Neural progenitor cell (in vitro differentiated cells): ENCODE measurements at places on chromosomes 1 and 21.
A peak's percentile ranks its signal among the peaks of the same experiment; 100 is the strongest.

- DNase-seq = no peak
Measured at GRCh38 chr1:212667223-212668139, 32.2 kb downstream of the BATF3 start.

GRCh38 chr1:114854693-114855320 is at the start of gene SYCP1:
Gene SYCP1, plus strand, starts transcription at chr1:114854863. Its CDS starts 602 bp downstream, at chr1:114855465.
- DNase-seq = peak; percentile 6

DNA sequence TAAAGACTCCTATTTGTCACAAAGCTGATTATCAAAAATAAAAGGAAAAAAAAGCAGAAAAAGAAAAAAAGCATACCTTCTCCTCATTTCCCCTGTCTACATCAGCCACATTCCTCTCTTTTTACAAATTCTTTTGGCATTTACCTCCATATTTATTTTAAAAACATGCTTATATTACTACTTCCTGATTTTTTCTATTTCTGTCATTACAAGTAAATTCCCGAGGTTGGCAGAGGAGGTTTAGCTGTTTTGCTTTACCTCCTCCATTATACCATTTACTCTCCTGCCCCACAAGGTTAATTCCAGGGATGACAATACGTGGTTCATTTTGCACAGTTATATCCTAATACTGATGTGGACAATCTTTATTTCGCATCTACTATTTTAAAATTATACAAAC is 26.3 kb upstream of the CD34 start:
- no peak for DNase-seq

DNA sequence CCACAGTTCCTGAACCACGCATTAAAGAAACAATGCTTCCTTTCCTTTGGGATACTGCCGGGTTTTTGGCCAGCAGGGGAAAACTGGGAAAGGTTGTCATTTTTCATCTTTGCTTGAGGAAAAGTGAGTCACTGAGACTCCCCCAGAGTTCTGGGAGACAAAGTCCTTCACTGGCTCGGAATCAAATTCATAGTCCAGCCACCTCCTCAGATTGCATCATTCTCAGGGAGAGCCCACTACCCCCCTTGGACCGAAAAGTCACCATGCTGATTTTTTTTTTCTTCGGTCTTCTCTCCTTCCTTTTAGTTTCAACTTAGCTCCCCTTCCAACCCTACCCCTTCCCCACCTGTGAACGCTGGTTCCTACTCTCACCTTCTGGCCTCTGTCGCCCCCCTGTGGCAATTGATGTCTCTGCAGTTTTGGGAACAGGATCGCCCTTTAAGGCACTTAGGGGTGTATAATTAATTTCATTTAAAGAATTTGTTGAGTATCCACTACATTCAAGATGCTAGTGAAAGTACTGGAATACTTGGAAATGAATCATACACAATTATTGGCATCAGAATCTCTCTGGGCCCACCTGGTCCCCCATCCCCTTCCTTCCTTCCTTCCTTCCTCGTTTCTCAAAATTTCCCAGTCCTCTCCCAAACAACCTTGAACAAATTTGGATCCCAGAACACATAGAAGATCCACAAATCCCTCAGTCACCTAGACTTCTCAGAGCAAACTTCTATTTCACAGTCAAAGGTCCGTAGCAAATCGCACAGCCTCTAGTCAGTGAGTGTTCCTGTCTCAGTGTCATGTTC is 6.9 kb downstream of the ACKR1 start:
- DNase-seq = peak; percentile 73

GRCh38 chr1:100459358-100460114 is 78.4 kb upstream of the GPR88 start:
- DNase-seq = peak; percentile 82

GRCh38 chr1:31650161-31651088 is 5.7 kb upstream of the PEF1 start:
- DNase-seq = no peak

- no peak for DNase-seq
Measured at GRCh38 chr21:31299291-31300147, 44.5 kb downstream of the TIAM1 start.

- DNase-seq = no peak
Measured at GRCh38 chr1:201883786-201884185, 4.9 kb upstream of the SHISA4 start.

DNA sequence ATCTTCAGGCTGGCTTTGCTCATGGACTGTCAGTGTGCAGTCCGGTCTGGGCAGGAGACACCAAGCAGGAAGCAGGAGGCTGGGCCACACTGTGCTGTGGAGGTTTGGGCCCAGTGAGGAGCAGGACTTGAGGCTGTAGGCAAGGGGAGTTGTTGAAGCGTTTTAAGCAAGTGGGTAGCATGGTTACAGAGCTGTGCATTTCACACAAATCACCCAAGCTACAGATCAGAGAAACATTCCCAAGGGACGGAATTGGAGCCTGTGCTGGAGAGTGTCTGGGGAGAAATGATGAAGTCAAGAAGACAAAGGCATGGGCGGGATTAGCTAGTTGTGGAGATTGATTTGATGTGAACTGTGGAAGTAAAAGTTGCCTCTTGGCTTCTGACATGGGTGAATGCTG is 60.9 kb downstream of the KIF21B start:
- DNase-seq = no peak
